ENCODE measurements at places on chromosomes 6 and 20. TPM values are rescaled to one million over a fixed set of nuclear protein-coding genes. Genes with fewer than 3 reads are reported as not detected.

Gene C20orf96
- 9.6 TPM for total RNA-seq

GRCh38 chr20:22652681-22653588 is 68.6 kb upstream of the FOXA2 start:
- no peak for DNase-seq

GRCh38 chr20:10696650-10697049 is 22.9 kb upstream of the JAG1 start:
- DNase-seq = no peak

- DNase-seq = no peak
These were observed 113.4 kb downstream of the SCP2D1 start for GRCh38 chr20:18926965-18927364.

- DNase-seq = no peak
These were observed 141.7 kb downstream of the CD164 start for GRCh38 chr6:109240370-109241084.

DNA sequence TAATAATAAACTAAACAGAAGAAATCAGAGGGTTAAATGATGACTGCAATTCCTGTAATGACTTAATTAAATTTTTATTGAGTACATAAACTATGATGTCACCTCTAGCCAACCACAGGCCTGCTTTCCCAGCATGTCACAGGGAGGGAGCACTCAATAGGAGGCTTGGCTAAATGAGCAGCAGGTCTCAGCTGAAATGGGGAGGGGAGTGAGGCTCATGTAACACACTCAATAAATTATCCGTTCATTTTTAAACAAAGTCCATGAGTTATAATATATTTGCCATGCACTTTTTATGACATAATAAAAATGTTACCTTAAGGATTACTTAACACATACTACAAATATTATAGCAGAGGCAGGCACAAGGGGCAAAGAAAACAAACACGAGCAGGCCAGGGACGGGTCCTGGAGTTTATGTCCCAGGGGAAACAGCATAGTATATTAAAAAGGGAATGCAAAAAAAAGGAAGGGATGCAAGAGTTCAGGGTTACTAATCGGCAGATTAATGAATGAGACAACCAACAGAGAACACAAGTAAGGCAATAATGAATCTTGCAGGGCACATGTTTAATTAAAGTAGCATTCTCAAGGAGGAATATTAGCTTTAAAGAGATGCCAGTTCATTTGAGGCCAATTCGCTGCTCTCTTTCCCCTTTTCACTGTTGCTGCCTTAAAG is 27.1 kb upstream of the FAM83C start:
- no peak for DNase-seq

Gene PGC
- total RNA-seq = not detected

GRCh38 chr6:158118886-158119285 is 49.2 kb downstream of the SERAC1 start:
- DNase-seq = no peak

DNA sequence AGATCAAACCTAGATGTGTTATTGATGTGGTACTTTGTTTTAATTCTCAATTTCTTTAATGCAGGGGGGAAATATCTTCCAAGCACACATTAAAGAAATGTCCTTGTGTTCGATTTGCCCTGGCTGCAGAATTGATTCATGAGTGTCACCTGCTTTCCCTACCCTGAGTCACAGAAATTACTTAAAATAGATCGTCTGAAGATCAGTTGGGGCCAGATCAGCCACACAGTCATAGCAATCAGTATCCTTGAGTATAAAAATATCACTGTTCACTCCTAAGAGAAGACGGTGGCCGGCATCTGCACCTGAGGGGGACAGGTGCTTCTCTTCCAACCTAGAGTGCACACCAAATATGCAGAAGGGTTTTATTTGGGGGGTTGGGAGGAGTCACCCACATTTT is 115.2 kb upstream of the RIN2 start:
- DNase-seq = no peak

Gene FLOT1
- 271 TPM for total RNA-seq

Gene PRR18
- not detected for total RNA-seq

DNA sequence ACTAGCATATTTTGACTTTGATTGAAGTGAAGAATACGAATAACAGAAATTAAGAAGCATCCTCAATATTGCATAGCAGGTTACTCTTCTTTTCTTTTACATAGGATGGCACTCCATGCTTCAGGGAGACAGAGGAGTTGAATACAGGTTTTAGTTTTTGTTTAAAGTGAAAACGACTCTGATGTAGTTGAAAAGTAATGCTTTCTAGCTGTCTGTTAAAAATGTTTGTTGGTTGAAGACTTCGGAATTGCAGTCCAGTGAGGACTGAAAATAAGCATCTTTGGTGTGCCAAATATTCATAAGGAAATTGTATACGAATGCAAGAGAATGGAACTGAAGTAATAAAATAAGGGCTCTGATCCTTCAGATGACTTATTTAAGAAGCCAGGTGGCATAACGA is 618 bp upstream of the SLC16A10 start:
- no peak for DNase-seq

Gene SF3B5
- 133 TPM for total RNA-seq

- DNase-seq = no peak
These were observed 39.1 kb upstream of the KLHL31 start for GRCh38 chr6:53704700-53705099.

DNA sequence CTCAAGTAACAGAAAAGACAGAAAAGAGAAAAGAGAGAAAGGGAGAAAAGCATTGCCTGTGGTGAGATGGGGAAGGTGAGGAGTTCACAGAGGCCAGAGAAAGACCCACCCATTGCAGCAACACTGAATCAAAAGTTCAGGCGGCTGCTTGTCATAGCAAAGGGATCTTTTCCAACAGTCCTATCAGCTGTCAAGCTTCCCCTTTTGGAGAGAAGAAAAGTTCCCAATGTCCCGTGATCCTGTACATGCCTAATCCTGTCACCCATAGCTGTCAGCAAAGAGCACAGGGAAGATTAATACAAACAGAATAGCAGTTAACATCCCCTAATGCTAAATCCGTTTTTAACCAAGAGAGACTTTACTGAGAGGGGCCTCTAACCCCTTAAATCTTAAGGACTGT is 8.9 kb upstream of the TRIM38 start:
- no peak for DNase-seq

DNA sequence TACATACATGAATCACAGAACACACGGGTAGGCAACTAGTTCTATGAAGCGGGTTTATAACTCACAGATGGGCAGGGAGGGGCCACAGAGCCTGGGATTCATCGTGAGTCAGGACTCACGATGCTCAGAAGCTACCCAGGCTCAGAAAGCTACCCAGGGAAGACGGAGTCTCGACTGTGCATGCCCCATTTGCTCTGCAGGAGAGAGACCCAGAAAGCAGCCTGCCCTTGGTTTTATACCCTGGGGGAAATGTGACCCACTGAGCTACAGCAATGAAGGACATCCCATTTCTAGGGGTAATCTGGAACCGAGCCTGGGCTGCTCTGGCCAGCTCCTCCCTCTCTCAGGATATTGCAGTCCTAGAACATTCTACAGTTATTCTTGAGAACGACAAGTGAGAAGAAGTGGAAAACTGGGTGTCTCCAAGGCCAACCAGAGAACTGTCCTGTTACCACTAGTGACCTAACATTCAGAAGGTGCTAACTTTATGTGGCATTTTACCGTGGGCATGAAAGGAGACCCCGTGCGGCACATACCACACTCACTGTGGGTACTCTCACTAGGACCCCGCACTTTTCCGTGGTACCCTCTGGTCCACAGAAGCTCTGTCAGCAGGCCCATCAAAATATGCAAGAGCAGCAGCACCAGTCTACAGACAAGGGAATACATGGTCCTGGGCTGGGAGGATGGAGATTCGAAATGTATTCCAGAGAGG is 201.9 kb upstream of the PMEPA1 start:
- no peak for DNase-seq

Gene NKX2-4
- not detected for total RNA-seq

Gene RAET1G
- total RNA-seq = not detected

DNA sequence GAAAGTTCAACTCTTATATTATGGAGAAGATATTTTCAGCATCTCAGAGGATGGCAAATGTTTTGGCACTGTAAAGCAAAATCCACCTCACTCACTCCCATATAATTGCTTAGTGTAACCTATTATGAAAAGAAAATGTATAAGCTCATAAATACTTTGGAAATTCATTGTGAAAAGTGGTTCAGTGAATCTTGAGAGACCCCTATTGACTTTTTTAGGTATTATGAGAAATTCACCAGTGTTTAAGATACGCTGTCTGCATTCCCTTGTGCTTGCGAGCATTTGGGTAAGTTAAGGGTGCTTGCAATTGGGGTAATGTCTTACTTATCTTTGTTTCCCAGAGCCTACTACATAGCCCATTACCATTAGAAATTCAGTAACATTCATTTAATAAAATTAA is 66.3 kb upstream of the BMP5 start:
- DNase-seq = no peak
